Stimulated activated CD8-positive, alpha-beta memory T cell treated with anti-CD3 and anti-CD28 coated beads, Interleukin-4, amount 100 ng/mL, for 1 hour (primary cell): ENCODE measurements at places on chromosomes 12 and 14.

DNA sequence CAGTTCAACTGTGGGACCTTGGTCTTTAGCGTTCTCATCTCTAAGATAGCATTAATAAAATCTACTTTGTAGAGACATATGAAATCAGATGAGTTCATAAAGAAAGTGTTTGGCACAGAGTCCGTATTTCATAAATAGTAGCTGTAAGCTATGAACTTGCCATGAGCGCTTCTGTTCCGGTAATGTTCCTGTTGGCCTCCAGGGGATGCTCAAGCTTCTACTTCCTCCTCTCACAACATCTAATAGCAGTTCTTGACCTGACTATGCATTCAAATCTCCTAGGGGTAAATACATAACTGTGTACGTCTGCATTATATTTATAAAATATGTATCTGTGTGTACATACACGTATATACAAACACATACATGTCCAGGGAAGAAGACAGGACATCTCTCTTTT, 288.2 kb upstream of the TMPO start:
- no peak for DNase-seq

DNA sequence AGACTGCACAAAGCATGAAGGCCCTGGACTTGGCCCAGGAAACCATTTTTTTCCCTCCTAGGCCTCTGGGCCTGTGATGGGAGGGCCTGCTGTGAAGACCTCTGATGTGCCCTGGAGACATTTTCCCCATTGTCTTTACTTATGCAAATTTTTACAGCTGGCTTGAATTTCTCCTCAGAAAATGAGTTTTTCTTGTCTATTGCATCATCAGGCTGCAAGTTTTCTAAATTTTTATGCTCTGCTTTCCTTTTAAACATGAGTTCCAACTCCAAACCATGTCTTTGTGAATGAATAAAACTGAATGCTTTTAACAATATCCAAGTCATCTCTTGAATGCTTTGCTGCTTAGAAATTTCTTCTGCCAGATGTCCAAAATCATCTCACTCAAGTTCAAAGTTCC, 43.7 kb upstream of the TRHDE start:
- no peak for DNase-seq

DNA sequence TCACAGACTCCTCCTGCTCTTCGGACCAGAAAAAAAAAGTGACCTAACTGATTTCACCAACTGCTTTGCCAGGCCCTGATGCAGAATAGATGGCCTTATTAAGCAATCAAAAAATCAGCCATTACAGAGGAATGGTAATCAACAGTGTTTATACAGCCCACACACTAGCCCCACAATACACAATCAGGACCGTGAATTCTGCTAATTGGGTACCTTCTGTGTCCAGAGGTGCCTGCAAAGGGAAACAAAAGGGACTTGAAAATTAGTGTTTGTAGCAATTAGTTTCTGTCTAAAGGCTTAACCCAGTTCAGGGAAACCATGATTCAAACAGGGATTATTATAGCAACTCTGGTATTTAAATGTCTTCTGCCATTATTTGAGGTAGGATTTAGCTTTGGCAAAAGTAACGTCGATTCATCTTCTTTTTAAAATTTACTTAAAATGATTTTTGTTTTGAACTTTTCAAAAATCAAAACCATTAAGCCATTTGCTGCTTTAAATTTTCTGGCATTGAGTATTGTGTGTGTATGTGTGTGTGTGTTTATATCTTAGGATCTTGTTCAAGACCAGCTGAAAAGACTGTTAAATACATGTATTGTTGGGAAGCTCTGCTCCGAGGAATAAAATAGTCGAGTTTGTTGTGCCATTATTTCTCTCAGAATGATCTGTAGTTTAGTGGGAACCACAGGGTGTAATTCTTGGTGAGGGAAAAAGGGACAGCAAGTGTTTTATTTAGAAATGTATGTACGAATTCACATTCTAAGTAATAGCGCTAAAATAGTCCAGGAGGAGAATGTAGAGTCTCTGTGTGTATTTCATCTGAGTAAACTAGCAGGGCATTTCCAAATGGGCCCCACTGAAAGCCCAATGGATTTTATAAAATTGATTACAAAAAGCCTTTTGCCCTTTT, 156.1 kb downstream of the PTCSC3 start:
- no peak for DNase-seq

GRCh38 chr12:47882781-47883546, 21.8 kb downstream of the VDR start:
- DNase-seq = no peak

- DNase-seq = no peak
Measured at GRCh38 chr14:75647640-75648039, 13.0 kb downstream of the ERG28 start.

GRCh38 chr12:114895081-114895480, 211.1 kb upstream of the TBX3 start:
- no peak for DNase-seq

GRCh38 chr14:34843011-34843554, 32.1 kb downstream of the BAZ1A start:
- no peak for DNase-seq

DNA sequence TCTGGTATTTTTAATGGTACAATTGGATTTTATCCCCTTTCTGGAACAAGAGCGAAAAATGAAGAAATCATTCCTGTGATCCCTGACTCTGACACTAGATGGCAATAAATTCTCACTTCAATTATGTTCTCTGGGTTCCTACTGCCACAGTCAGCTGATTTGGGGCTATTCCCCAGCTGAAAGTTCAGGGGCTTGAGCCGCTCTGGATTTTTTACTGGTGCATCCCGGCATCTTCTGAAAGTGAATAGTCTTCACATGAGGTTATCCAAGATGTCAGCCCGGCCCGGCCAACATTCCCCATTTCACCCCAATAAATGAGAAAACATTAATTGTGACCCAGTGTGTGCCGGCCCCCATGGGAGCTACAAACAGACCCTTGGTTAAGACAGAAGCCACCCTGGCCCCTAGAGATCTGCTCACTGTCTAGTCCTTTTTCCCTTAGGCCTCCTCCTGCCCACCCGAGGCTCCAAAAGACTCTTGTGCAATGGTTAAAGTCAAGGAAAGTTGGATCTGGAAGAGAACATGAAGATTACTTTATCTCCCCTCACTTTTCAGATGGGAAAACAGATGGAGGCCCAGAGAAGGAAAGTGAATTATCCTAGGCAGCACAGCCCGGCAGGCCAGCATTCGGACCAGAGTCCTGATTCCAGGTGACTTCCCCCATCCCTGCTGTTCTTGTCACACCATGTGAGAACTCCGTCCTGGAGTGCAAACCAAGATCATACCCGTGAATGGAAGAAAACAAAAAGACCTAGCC, 20.8 kb downstream of the CKAP4 start:
- DNase-seq = no peak

DNA sequence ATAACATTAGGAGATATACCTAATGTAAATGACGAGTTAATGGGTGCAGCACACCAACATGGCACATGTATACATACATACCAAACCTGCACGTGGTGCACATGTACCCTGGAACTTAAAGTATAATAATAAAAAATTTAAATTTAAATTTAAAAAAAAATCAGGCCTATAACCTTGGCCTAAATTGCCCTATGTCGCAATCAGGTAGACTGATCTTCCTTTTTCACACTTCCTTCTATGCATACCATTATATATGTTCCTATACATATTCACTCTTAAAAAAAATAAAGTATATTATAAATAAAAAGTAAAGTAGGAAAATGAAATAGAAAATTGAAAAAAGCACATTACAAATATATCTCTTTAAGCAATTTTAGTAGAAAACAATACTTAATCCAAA, 117.7 kb upstream of the GARIN2 start:
- DNase-seq = no peak

- peak; percentile 71 for DNase-seq
Measured at GRCh38 chr14:50311972-50312733, at the start of the genes DMAC2L and L2HGDH. Gene DMAC2L (plus strand): TSS chr14:50312324. CDS start chr14:50321488, 9,164 bp downstream. Gene L2HGDH (minus strand): TSS chr14:50312229. CDS start chr14:50312150, 79 bp downstream.

GRCh38 chr12:19517583-19517982, 78.3 kb downstream of the AEBP2 start:
- DNase-seq = no peak

- no peak for DNase-seq
Measured at GRCh38 chr12:15356951-15357364, 34.6 kb downstream of the PTPRO start.

DNA sequence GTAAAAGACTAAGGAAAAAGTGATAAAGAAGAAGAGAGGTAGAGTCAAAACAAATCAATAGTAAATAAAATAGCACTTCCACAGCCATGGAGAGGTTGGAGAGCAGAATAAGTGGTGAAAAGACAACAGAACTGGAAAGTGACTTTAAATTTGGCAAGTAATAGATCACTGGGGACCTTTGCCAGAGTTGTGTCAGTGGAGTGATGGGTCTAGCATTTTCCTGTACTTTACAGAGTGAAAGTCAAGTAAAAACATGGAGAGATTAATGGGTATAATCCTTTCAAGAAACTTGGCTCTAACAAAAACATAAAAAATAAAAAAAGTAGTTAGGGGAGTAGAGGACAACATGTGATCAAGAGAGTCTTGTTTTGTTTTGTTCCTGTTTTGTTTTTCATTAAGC, 502.2 kb upstream of the RPL10L start:
- DNase-seq = no peak

GRCh38 chr12:108948367-108948766, 68.5 kb downstream of the DAO start:
- no peak for DNase-seq

GRCh38 chr14:24071836-24072430, 571 bp downstream of the CPNE6 start:
- DNase-seq = no peak

DNA sequence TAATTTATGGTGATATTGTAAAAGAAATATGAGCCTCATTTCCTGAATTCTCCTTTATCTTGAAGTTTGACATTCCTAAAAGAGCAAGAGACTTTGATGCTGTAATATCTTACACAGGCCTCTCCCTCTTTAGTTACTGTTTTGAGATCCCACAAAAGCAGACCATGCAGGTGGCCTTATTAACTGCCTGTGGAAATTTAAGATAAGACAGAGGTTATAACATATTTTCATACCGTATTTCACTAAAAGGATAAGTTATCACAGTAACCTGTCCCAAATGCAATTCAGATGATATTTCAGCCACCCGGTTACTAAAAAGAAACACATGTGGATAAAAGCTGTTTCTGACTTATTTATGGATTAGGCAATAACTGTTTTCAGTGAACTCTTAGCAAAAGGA, 150.1 kb downstream of the NAV3 start:
- no peak for DNase-seq

DNA sequence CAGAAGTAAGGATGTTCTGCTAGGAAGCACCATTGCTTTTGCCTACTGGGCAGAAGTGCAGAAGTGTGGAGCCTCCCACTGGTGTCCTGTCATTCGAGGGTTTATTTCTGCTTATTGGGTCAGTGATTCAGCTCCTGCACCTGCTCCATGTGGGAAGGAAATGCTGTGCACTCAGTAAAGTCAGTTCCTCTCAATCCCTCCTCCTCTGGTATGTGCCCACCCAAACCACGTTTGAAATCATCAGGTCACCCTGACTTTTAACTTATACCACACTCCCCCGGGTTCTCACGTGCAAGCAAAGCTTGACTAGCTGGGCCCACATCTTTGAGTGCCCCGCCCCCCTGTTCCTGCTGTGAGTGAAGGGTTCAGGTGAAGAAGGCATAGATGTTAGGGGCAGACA, 223.7 kb downstream of the CHST11 start:
- DNase-seq = no peak

DNA sequence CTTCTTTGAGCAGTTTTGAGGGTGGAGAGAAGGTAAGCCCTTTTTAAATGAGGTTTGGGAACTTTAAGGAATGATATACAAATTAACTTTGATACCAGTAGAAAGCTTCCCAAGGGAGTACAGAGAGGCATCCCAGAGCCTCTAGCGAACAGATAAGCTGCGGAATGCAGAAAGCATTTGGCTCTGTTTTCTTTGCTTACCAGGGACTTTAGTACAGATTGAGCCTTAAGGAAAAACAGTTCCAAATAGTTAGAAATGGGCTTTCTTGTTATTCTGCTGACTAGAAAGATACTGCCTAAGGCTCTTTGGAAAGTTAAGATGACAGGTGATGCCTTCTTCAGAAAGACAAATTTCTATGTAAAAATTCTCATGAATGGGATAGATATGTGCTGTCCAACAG, 261.7 kb upstream of the FOXN3 start:
- no peak for DNase-seq

- DNase-seq = no peak
Measured at GRCh38 chr12:15859116-15859515, 23.1 kb upstream of the STRAP start.

DNA sequence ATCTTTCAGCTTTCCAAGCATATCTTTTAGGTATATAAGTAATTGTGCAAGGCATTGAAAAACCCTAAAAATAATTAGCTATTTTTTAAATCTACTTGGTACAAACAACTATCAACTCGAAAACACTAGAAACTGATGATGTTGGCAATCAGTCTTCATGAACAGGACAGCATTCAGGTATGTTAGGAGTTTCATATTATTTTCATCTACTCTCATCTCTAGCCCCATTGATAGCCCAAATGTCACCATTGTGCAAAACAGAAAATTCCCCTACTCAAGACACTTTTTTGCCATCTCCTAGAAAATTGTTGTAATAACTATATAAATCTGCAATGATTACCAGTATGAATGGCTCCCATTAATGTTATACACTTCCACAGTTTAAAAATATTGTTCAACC, 144.5 kb upstream of the KRAS start:
- no peak for DNase-seq

- no peak for DNase-seq
Measured at GRCh38 chr12:29211696-29212095, 62.6 kb downstream of the FAR2 start.

GRCh38 chr12:124376435-124376834, 81.5 kb downstream of the RFLNA start:
- no peak for DNase-seq

- DNase-seq = no peak
Measured at GRCh38 chr12:105729926-105730325, 399.4 kb downstream of the C12orf75 start.

- DNase-seq = no peak
Measured at GRCh38 chr12:29164477-29165393, 15.7 kb downstream of the FAR2 start.

GRCh38 chr14:32366986-32367385, 37.9 kb downstream of the AKAP6 start:
- no peak for DNase-seq

DNA sequence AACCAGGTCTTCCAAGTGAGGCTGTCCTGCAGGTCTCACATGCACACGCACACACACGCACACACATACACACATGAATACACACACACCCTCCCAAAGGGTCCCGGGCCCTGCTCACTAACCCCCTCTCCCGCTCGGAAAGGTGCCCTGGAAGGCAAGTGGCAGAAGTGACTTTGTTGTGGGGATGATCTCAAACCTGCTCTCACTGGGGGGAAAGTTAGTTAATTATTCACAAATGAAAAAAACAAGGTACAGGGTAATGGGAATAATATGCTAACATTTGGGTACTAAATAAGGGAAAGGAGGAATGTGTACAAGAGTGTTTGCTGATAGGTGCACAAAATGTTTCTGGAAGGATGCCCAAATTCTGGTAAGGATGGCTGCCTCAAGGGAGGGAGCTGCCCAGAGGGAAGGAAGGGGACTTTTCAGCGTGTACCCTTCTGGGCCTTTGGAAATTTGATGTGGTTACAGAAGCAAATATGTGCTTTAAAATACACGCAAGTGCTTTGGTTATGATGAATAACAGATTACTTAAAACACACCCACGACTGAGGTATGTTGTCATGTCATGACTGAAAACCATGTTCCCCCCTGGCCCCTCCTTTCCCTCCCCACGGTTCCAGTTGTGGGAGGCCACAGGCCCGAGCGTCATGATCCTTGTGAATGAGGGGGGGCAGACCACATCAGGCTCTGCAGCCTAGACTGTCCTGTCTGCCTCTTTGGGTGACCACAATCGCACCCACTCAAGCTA, 43.3 kb upstream of the PLEKHG6 start:
- no peak for DNase-seq

GRCh38 chr14:85537526-85537925, 7.6 kb downstream of the FLRT2 start:
- DNase-seq = no peak

GRCh38 chr12:101076921-101077320, 133.1 kb downstream of the SLC5A8 start:
- DNase-seq = no peak
